Activated CD8-positive, alpha-beta T cell treated with anti-CD3 and anti-CD28 coated beads for 36 hours (primary cell): ENCODE measurements at places on chromosomes 12 and 14.

GRCh38 chr14:70753518-70753953 is 55.8 kb downstream of the MAP3K9 start:
- no peak for DNase-seq

DNA sequence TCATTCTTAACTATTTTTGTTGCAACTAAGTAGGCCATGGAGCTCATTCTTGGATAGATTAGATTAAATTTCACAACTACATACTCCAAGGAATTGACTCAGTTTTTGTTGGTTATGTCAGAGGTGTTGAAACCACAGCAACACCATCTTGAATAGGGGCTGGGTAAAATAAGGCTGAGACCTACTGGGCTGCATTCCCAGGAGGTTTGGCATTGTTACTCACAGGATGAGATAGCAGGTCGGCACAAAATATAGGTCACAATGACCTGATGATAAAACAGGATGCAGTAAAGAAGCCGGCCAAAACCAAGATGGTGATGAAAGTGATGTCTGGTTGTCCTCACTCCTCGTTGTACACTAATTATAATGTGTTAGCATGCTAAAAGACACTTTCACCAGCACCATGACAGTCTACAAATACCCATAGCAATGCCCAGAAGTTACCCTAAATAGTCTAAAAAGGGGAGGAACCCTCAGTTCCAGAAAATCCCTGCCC is 20.9 kb downstream of the DMAC2L start:
- no peak for DNase-seq

- DNase-seq, result no peak
These were observed 120.6 kb downstream of the PRICKLE1 start for GRCh38 chr12:42468921-42469320.

GRCh38 chr12:6073426-6073825 is 51.0 kb downstream of the VWF start:
- no peak for DNase-seq

DNA sequence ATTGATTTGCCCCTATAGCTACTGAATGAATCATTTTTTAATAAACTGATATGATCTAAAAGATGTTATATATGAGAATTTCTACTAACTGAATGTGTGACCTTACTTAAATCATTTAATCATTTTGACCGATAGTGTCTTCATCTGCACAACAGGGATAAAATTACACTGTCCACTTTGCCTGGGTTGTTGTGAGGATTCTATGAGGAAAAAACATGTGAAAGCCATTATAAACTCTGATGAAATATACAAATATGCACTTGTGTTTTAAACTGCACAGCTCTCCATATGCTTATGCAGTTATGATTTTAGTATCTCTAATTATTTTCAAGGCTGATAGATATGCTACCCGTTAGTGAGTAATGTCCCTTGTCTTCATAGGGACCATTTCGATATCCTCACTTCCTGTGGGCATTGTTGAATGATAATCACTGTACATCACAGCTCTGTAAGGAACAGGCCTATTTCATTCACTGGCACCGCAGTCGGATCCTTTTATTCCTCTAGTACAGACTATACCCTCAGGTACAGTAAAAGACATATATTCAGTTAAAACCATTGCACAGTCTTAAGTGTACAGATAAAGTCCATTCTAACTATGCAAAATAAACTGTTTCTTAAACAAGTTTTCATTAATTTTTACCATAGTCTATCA is 88.7 kb upstream of the RAP1B start:
- DNase-seq, result no peak
